ENCODE measurements at places on chromosomes 4 and X. TPM values are rescaled to one million over a fixed set of nuclear protein-coding genes. Genes with fewer than 3 reads are reported as not detected.

The TMEM150C gene
- total RNA-seq, result 2.0 TPM

The FAAH2 gene
- total RNA-seq, result not detected

The SERPINA7 gene
- total RNA-seq, result not detected

The AIMP1 gene
- total RNA-seq, result 12.6 TPM

The FRAS1 gene
- 2.0 TPM for total RNA-seq

The DIPK2B gene
- 14.0 TPM for total RNA-seq

The EGF gene
- not detected for total RNA-seq

The DGAT2L6 gene
- not detected for total RNA-seq

The SRD5A3 gene
- 6.4 TPM for total RNA-seq

The MID1 gene
- 37.0 TPM for total RNA-seq

The MGAT4D gene
- total RNA-seq, result not detected

The MCUB gene
- 44.3 TPM for total RNA-seq

The CT45A10 gene
- not detected for total RNA-seq

The GAGE2A gene
- total RNA-seq, result not detected

The RASGEF1B gene
- total RNA-seq, result 42.0 TPM

The MAGEE1 gene
- total RNA-seq, result 3.2 TPM

The CLDN34 gene
- not detected for total RNA-seq

The ADRA2C gene
- total RNA-seq, result 105 TPM

The SPANXN4 gene
- total RNA-seq, result not detected

The FATE1 gene
- total RNA-seq, result not detected

The S100P gene
- total RNA-seq, result 1.2 TPM

The GPR119 gene
- total RNA-seq, result not detected

The SPCS3 gene
- 88.4 TPM for total RNA-seq

The NEUROG2 gene
- not detected for total RNA-seq

The MAGEC3 gene
- 1.8 TPM for total RNA-seq

The MAGEA10 gene
- not detected for total RNA-seq

The IQCM gene
- total RNA-seq, result not detected

The CHIC1 gene
- 18.9 TPM for total RNA-seq

The PUDP gene
- total RNA-seq, result 12.7 TPM

The FMR1 gene
- total RNA-seq, result 31.8 TPM

The SCD5 gene
- total RNA-seq, result 18.5 TPM

The NR0B1 gene
- total RNA-seq, result not detected

The TMPRSS11A gene
- total RNA-seq, result not detected

The ZAR1 gene
- total RNA-seq, result 0.68 TPM

The KLB gene
- not detected for total RNA-seq

The CT83 gene
- total RNA-seq, result not detected

The KLHL4 gene
- total RNA-seq, result 0.95 TPM

The RASL11B gene
- 5.0 TPM for total RNA-seq

Data from thoracic aorta (tissue), 2 donors.